ENCODE measurements at places on chromosomes 5 and 9.

DNA sequence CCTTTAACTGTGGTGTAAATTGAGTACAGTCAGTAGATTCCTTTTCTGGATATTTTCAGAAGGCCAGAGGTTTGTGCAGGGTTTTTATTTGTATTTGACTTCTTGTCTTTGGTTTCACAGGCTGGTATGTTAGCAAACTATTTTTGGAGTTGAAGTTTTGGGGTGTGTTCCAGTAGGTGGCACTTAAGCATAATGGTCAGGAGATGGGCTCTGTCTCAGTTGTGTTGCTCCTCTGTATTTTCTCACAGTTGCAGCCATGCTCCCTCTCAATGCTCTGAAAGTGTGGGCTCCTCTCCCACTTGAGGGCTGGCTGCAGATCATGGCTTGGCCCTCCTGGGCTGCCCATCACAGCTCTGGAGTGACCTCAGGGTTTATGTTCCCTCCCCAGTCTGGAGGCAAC lies 267.0 kb upstream of the PCSK5 start:
- H3K4me1 ChIP-seq, result no peaks in the 10 kb centered on the region
- no peak for DNase-seq
- H3K4me3 ChIP-seq, result no peak overlapping the region
- H3K27me3 ChIP-seq, result no peaks in the 10 kb centered on the region
- no peaks in the 10 kb centered on the region for H3K36me3 ChIP-seq

- no peak for DNase-seq
- H3K27ac ChIP-seq, result peak overlapping the region; percentile 3
- H3K27me3 ChIP-seq, result no peaks in the 10 kb centered on the region
- H3K4me3 ChIP-seq, result no peak overlapping the region
- no peaks in the 10 kb centered on the region for H3K36me3 ChIP-seq
These were observed 108.3 kb downstream of the RPS23 start for GRCh38 chr5:82169892-82170291.

DNA sequence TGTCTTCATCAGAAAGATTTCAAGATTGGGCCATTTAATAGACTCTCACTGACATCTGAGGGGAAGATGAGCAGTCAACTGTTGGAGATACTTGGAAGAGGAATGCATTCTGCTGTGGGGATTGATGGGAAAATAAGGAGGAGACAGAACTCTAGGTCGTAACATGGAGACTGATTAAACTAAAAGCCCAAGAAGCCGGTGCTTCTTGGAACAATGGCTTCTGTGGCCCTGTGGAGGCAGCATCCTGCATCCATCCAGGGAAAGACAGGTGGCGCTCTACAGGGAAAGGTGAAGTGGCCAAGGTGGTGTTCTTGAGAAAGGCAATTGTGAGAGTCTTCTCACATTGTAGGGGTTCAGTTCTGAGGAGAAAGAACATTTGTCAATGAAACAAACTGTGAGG lies 31.3 kb downstream of the ZFAND5 start:
- DNase-seq, result no peak
- no peak overlapping the region for H3K27ac ChIP-seq
- H3K36me3 ChIP-seq, result peaks cover 9% of the 10 kb centered on the region
- no peak overlapping the region for H3K4me3 ChIP-seq

DNA sequence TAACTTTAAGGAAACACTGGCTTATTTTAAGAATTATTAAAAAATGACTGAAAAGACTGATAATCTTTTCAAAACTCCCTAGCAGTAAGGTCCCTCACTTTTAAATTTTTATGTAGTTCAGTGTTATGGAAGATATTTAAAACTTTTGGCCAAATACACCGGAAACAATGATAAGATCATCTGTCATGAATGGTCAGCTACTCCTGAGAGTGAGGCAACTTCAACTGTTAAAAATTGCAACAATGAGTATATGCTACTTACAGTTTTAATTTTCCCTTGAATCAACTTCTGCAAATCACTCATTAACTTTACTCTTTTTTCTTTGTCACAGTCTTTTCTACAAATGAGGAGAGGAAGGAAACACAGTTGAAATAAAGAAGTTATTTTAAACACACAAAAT lies 10.8 kb downstream of the PUM3 start:
- H3K4me1 ChIP-seq, result peaks cover 3% of the 10 kb centered on the region
- no peak overlapping the region for H3K27ac ChIP-seq
- no peaks in the 10 kb centered on the region for H3K27me3 ChIP-seq
- no peak for DNase-seq

GRCh38 chr9:96599298-96599697 lies 20.3 kb downstream of the CDC14B start:
- peaks cover 4% of the 10 kb centered on the region for H3K27me3 ChIP-seq
- no peak overlapping the region for H3K27ac ChIP-seq
- H3K36me3 ChIP-seq, result peaks cover 8% of the 10 kb centered on the region
- no peak overlapping the region for H3K4me3 ChIP-seq
- H3K4me1 ChIP-seq, result no peaks in the 10 kb centered on the region

- H3K27me3 ChIP-seq, result no peaks in the 10 kb centered on the region
- H3K27ac ChIP-seq, result peak overlapping the region; percentile 64
- H3K4me3 ChIP-seq, result peak overlapping the region; percentile 82
- H3K36me3 ChIP-seq, result peaks cover 16% of the 10 kb centered on the region
- DNase-seq, result no peak
These were observed 686 bp downstream of the BRD9 start for GRCh38 chr5:891837-892393.

DNA sequence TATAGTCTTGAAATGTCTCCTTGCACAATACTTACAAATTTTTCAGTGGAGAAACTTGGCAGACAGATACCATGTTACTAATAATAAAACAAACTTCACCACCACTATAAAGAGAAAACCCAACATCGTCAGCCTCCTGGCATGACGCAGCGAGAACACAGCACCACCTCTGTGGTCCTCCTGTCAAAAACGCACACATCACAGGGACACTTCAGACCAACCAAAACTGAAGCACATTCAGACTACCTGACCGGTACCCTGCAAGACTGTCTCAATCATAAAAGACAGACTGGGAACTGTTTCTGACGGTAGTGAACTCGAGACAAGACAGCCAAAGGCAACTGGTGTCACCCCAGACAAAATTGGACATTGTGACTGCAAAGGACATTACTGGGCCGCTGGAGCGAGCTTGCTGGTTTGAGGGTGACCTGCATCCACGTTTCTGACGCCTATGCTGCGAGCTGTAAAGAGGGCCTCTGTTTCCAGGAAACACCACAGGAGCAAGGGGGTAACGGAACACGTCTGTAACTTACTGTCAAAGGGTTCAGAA lies 34.4 kb downstream of the NSUN2 start:
- H3K4me1 ChIP-seq, result no peaks in the 10 kb centered on the region
- H3K36me3 ChIP-seq, result peaks cover 56% of the 10 kb centered on the region
- H3K4me3 ChIP-seq, result no peak overlapping the region
- no peak overlapping the region for H3K27ac ChIP-seq

GRCh38 chr5:3606121-3606831 lies 10.6 kb downstream of the IRX1 start:
- H3K36me3 ChIP-seq, result peaks cover 3% of the 10 kb centered on the region
- no peak overlapping the region for H3K4me3 ChIP-seq
- H3K27ac ChIP-seq, result no peak overlapping the region

GRCh38 chr5:88897748-88898147 lies 14.8 kb upstream of the MEF2C start:
- peaks cover 6% of the 10 kb centered on the region for H3K4me1 ChIP-seq
- H3K4me3 ChIP-seq, result no peak overlapping the region
- no peak for DNase-seq
- H3K27ac ChIP-seq, result no peak overlapping the region

DNA sequence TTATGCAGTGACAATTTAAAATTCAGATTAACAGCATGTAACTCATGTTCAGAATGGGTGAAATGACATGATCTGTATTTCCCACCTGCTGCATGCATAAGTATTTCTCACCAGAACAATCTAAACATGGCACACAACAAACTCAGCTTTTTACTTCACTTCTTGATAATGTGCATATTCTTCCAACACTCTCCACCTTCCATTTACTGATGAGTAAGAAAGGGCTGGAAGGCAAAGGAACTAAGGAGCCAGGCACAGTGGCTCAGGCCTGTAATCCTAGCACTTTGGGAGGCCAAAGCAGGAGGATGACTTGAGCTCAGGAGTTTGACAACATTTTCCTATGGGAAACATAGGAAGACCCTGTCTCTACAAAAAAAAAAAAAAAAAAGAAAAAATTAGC lies 35.8 kb upstream of the SAP30L start:
- H3K4me1 ChIP-seq, result peaks cover 4% of the 10 kb centered on the region
- H3K27me3 ChIP-seq, result no peaks in the 10 kb centered on the region
- peaks cover 16% of the 10 kb centered on the region for H3K36me3 ChIP-seq

DNA sequence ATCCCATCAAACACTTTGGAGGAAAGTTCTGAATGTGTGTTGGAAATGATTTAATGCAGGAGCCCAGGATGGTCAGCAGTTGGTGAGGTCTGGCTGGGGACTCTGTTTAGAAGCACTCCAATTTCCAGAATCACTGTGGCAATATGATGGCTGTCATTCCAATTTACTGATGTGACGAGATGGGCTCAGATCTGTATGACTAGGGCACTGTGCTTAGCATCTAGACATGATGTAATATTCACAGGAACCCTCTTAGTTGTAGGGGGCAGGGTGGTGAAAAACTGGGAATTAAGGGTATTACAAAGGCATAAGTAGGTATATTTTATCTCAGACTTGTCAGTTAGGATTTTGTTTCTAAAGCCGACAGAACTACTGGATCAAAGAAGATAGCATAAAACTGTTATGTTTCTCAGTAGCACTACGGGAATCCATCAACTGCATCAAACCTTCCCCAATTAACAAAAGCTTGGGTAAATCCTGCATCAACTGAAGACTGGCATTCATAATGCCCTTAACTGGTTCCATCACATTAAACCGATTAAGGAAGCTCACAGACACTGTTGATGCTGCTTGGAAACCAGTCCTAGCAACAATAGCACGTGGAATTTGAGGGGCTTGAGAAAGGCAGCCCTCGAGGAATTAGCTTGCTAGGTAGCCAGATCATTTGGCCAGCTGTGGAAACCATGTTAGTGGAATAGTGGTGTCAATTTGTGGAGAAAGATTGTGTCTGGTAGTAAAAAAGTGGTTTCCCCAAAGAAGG lies 86.1 kb downstream of the SV2C start:
- H3K27me3 ChIP-seq, result peaks cover 9% of the 10 kb centered on the region
- no peaks in the 10 kb centered on the region for H3K4me1 ChIP-seq
- no peak overlapping the region for H3K27ac ChIP-seq
- DNase-seq, result no peak
- H3K36me3 ChIP-seq, result no peaks in the 10 kb centered on the region

DNA sequence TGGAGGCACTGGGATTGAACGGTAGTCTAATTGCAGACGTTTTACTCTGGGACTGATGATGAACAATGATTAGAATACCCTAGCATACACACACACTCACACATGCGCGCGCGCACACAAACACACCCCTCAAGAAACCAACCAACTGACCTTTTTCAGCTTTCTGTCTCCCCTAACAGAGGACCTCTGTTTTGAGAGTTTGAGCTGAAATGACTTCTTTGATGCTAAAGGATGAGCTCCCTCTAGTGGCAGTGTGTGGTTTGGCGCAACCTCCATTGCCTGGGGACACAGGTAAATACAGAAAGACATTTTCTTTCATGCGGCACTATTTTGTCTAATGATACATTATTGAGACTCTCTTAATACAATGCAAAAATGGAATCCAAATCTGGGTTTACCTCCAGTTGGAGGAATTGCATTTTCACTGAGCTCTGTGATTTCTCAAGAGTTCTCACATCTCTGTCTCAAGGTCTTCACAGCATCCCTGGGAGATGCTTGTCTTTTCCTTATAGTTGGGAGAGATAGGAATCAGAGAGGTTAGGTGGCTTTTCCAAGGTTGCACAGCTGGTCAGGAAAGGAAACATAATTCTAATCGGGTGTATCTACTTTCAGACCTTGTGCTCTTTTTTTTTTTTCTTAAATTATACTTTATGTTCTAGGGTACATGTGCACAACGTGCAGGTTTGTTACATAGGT lies 187.5 kb downstream of the TMEM38B start:
- peaks cover 4% of the 10 kb centered on the region for H3K27me3 ChIP-seq
- peak; percentile 62 for DNase-seq
- no peak overlapping the region for H3K27ac ChIP-seq
- H3K4me3 ChIP-seq, result no peak overlapping the region
- peaks cover 10% of the 10 kb centered on the region for H3K4me1 ChIP-seq
- H3K36me3 ChIP-seq, result no peaks in the 10 kb centered on the region

DNA sequence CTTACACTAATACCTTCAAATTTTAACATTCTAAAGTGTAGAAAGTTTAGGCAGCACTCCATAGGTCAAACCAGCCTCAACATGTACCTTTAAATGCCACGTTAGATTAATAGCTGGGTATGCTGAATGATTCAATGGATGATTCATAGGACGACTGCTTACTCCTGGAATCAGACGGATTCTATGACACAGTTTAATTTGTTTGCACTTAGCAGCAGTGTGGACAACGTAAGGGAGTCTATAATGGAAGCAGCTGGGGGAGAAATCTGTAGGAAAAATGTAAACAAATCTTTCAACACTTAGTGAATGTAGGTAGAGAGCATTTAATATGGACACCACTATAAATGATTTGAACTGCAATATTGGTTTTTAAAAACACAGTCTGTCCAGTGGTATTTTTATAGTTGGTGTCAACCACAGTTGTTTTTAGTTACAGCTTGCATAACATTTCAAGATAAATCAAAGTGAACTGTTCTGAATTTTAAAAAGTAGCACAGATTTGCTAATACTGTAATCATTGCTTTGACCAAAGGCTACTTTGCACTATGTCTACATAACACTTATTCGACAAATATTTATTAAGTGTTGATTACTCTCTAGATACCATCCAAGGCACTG lies 701.5 kb upstream of the MEF2C start:
- H3K4me1 ChIP-seq, result peaks cover 5% of the 10 kb centered on the region
- no peak for DNase-seq
- H3K36me3 ChIP-seq, result no peaks in the 10 kb centered on the region
- H3K27ac ChIP-seq, result no peak overlapping the region
- H3K4me3 ChIP-seq, result no peak overlapping the region
- no peaks in the 10 kb centered on the region for H3K27me3 ChIP-seq

DNA sequence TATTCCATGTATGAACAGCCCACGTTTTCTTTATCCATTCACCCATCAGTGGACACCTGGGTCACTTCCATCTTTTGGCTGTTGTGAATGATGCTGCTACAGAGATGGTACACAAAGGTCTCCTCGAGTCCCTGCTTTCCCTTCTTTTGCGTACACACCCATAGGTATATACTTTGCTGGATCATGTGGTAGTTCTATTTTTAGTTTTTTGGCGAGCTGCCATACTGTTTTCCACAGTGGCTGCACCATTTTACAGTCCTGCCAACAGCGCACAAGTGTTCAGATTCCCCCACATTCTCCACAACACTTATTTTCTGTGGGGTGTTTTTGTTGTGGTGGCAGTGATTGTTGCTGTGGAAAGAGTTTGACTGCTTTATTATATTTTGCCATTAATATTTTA lies 16.2 kb downstream of the RAPGEF1 start:
- peaks cover 65% of the 10 kb centered on the region for H3K4me1 ChIP-seq
- no peak overlapping the region for H3K4me3 ChIP-seq
- H3K36me3 ChIP-seq, result peaks cover 2% of the 10 kb centered on the region
- no peaks in the 10 kb centered on the region for H3K27me3 ChIP-seq
- no peak for DNase-seq

GRCh38 chr5:65100911-65101631 lies 332.3 kb downstream of the CWC27 start:
- no peaks in the 10 kb centered on the region for H3K27me3 ChIP-seq
- DNase-seq, result no peak
- H3K4me3 ChIP-seq, result no peak overlapping the region
- H3K4me1 ChIP-seq, result peaks cover 19% of the 10 kb centered on the region
- peak overlapping the region; percentile 11 for H3K27ac ChIP-seq
